Esophagus squamous epithelium (tissue), 5 donors: ENCODE measurements at places on chromosomes 2 and 18.

DNA sequence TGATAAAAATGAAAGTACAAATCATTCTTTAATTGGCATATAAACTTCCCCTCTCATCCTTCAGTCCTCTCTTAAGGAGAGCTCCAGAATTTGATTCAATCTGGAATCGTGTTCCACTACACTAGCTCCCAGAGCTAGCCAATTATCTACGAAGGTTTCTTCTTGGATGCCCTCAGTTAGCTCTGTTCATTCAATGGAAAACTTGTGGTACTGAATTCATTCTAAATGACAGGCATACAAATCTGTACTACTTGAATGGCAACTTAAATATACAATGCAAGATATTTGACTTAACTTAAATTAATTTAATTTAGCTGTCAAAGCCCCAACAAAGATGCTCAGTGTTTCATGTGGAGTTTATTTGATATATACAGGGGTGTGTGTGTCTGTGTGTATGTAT, 1474.2 kb upstream of the CELF4 start:
- H3K27me3 ChIP-seq, result no peaks in the 10 kb centered on the region
- H3K4me3 ChIP-seq, result no peak overlapping the region
- no peaks in the 10 kb centered on the region for H3K36me3 ChIP-seq
- DNase-seq, result no peak
- no peaks in the 10 kb centered on the region for H3K4me1 ChIP-seq

- H3K36me3 ChIP-seq, result no peaks in the 10 kb centered on the region
- H3K27ac ChIP-seq, result no peak overlapping the region
- H3K27me3 ChIP-seq, result no peaks in the 10 kb centered on the region
- no peak overlapping the region for H3K4me3 ChIP-seq
- no peak for DNase-seq
These were observed 336.9 kb upstream of the PIK3C3 start for GRCh38 chr18:41618147-41618546.

- DNase-seq, result no peak
- no peak overlapping the region for H3K27ac ChIP-seq
- H3K4me1 ChIP-seq, result no peaks in the 10 kb centered on the region
These were observed 300.6 kb downstream of the AFF3 start for GRCh38 chr2:99841749-99842148.

GRCh38 chr2:18611604-18612003, 22.2 kb upstream of the NT5C1B start:
- no peak for DNase-seq
- H3K27me3 ChIP-seq, result no peaks in the 10 kb centered on the region
- H3K4me3 ChIP-seq, result no peak overlapping the region
- no peak overlapping the region for H3K27ac ChIP-seq
- no peaks in the 10 kb centered on the region for H3K36me3 ChIP-seq

DNA sequence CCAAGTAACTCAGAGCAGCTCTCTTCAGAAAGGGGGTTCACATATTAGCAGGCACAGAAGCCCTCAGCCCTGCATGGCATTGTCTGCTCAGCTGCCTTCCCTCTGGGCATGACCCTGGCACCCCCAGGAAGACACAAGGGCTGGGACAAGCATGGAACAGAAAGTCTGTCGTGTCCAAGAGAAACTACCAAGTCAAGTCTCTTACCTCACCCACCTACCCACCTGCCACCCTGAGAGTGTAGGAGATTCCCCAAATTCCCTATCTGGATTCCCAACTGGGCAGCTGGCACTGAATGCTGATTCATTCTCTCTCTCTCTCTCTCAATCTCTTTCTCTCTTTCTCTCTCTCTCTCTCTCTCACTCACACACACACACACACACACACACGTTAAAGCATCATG, 21.6 kb downstream of the SMAD7 start:
- H3K27me3 ChIP-seq, result no peaks in the 10 kb centered on the region
- peak overlapping the region; percentile 21 for H3K4me3 ChIP-seq
- DNase-seq, result no peak
- peak overlapping the region; percentile 77 for H3K27ac ChIP-seq
- H3K36me3 ChIP-seq, result no peaks in the 10 kb centered on the region

DNA sequence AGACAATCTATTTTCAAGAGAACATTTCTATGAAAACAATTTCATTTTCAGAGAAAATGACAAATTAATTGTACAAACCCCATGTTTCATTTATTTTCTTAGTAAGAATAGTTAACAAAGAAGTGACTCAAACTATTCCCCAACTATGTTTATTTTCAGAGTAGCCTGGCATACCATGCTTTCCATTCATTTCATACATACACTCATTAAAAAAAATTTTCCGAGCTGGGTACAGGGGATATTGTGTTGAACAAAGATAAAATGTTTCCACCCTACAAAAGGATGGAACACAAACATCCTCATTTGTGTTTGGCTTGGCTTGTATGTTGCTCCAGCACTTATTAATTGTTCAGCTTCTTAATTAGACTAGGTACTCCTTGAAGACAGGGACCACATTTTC, 331.4 kb downstream of the EXOC6B start:
- no peaks in the 10 kb centered on the region for H3K27me3 ChIP-seq
- DNase-seq, result no peak
- no peak overlapping the region for H3K4me3 ChIP-seq
- H3K36me3 ChIP-seq, result no peaks in the 10 kb centered on the region
- H3K4me1 ChIP-seq, result no peaks in the 10 kb centered on the region
- no peak overlapping the region for H3K27ac ChIP-seq

DNA sequence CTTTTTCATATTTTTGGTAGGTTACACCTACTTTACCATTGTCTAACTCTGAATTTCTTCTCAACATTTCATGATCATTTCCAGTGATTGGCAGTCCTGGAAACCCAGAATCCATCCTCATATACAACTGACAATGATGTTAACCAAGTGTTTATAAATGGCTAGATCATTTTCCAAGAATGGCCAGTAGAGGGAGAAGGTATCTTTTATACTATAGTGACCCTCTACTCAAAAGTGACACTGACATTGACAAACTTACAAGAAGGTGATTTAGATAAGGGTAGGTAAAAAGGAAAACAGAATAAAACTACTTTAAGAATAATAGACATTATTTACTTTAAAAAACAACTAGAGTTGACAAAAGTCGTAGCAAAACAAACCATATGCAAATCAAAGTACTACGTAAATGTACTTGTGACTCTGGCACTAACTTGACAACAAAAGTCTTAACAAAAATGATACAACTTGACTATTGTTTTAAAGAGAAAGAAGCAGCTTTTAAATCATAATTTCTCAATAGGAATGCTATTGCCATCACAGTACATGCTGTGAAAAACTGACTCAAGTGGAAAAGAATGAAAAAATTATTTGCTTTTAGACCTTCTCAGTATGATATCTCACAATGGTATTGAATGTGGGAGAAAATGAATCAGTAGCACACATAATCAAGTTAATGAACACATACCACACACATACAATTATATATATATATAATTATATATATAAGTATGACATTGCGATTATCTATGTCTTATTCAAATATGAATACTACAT, 76.6 kb upstream of the GRB14 start:
- no peak for DNase-seq
- H3K36me3 ChIP-seq, result peaks cover 87% of the 10 kb centered on the region
- H3K4me1 ChIP-seq, result no peaks in the 10 kb centered on the region
- H3K4me3 ChIP-seq, result no peak overlapping the region
- H3K27ac ChIP-seq, result no peak overlapping the region

GRCh38 chr2:60551240-60552077, 2.0 kb downstream of the BCL11A start:
- H3K27ac ChIP-seq, result peak overlapping the region; percentile 89
- no peak for DNase-seq
- peaks cover 98% of the 10 kb centered on the region for H3K27me3 ChIP-seq
- H3K36me3 ChIP-seq, result no peaks in the 10 kb centered on the region
- H3K4me3 ChIP-seq, result peak overlapping the region; percentile 75
- H3K4me1 ChIP-seq, result peaks cover 37% of the 10 kb centered on the region

DNA sequence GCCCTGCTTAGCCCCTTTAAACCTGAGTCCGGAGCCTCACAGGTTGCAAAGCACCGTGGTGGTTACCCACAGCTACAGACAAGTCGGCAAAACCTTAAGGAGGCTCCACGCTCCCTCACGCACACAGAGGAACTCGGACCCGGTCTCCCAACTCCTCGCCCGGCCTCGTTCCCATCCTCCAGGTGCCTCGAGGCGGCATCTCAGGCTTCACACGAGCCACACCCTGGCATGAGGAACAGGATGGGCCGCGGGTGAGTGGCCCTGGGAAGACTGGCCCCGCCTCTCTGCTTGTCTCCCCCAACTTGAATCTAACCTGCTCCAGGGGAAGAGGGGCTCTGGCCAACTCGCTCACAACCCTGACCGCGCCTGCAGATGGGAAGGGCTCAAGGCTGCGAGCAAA, 97.4 kb downstream of the EIPR1 start:
- H3K27ac ChIP-seq, result no peak overlapping the region
- H3K36me3 ChIP-seq, result no peaks in the 10 kb centered on the region
- H3K4me1 ChIP-seq, result no peaks in the 10 kb centered on the region
- no peaks in the 10 kb centered on the region for H3K27me3 ChIP-seq
- no peak for DNase-seq

- peak overlapping the region; percentile 100 for H3K27ac ChIP-seq
- H3K4me3 ChIP-seq, result peak overlapping the region; percentile 69
- no peak for DNase-seq
- H3K4me1 ChIP-seq, result peaks cover 5% of the 10 kb centered on the region
These were observed 663 bp downstream of the RHBDD1 start for GRCh38 chr2:226836548-226836885.

GRCh38 chr2:99729104-99730025, 239.5 kb upstream of the REV1 start:
- H3K4me3 ChIP-seq, result no peak overlapping the region
- no peaks in the 10 kb centered on the region for H3K36me3 ChIP-seq
- H3K27me3 ChIP-seq, result no peaks in the 10 kb centered on the region
- no peak for DNase-seq
- no peaks in the 10 kb centered on the region for H3K4me1 ChIP-seq

DNA sequence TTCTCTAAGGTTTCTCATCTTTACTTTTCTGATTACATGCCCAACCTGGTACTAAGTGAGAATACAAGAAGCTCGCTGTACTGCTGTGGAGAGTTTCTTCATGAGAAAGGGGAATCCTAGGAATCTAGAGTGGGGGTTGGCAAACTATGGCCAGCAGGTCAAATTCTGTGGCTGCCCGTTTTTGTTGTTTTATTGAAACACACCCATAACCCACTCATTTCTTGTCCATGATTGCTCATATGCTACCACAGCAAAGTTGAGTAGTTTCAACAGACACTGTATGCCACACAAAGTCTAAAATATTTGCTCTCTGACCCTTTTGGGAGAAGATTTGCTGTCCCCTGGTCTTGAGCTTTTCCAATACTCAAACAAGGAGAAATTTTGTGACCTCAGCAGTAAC, 58.8 kb downstream of the C2orf74 start:
- H3K27ac ChIP-seq, result no peak overlapping the region
- peaks cover 95% of the 10 kb centered on the region for H3K36me3 ChIP-seq
- H3K27me3 ChIP-seq, result no peaks in the 10 kb centered on the region
- no peak for DNase-seq
- H3K4me1 ChIP-seq, result no peaks in the 10 kb centered on the region

GRCh38 chr2:148533685-148534084, 110.9 kb upstream of the EPC2 start:
- H3K27ac ChIP-seq, result no peak overlapping the region
- no peak for DNase-seq
- peaks cover 6% of the 10 kb centered on the region for H3K27me3 ChIP-seq

DNA sequence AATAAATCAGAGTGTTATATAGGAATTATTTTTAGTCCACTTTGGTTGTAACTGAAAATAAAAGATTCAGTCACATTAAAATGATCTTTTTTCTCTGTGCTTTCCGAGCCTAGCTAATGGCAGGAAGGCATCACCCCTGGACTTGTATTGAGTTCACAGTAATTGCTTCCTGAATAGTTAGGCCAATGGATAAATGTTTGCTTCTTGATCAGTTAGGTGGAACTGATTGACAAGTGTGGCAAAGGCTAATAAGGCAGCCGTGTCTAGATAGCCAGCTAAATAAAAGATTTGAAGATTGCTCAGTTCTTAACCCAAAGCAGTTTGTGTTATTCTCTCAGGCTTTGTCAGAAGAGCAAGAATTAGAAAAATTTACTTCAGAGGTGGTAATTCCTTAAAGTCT, 20.8 kb downstream of the FAM171B start:
- no peaks in the 10 kb centered on the region for H3K4me1 ChIP-seq
- no peak overlapping the region for H3K4me3 ChIP-seq
- H3K27me3 ChIP-seq, result no peaks in the 10 kb centered on the region
- H3K36me3 ChIP-seq, result no peaks in the 10 kb centered on the region
- no peak overlapping the region for H3K27ac ChIP-seq

GRCh38 chr18:25557011-25557410, 205.0 kb upstream of the ZNF521 start:
- no peaks in the 10 kb centered on the region for H3K27me3 ChIP-seq
- H3K36me3 ChIP-seq, result no peaks in the 10 kb centered on the region
- no peak overlapping the region for H3K27ac ChIP-seq
- H3K4me1 ChIP-seq, result peaks cover 4% of the 10 kb centered on the region
- no peak for DNase-seq
- no peak overlapping the region for H3K4me3 ChIP-seq

- H3K27me3 ChIP-seq, result no peaks in the 10 kb centered on the region
- H3K36me3 ChIP-seq, result no peaks in the 10 kb centered on the region
- no peak overlapping the region for H3K27ac ChIP-seq
These were observed 166.7 kb downstream of the MYT1L start for GRCh38 chr2:2164326-2164917.

DNA sequence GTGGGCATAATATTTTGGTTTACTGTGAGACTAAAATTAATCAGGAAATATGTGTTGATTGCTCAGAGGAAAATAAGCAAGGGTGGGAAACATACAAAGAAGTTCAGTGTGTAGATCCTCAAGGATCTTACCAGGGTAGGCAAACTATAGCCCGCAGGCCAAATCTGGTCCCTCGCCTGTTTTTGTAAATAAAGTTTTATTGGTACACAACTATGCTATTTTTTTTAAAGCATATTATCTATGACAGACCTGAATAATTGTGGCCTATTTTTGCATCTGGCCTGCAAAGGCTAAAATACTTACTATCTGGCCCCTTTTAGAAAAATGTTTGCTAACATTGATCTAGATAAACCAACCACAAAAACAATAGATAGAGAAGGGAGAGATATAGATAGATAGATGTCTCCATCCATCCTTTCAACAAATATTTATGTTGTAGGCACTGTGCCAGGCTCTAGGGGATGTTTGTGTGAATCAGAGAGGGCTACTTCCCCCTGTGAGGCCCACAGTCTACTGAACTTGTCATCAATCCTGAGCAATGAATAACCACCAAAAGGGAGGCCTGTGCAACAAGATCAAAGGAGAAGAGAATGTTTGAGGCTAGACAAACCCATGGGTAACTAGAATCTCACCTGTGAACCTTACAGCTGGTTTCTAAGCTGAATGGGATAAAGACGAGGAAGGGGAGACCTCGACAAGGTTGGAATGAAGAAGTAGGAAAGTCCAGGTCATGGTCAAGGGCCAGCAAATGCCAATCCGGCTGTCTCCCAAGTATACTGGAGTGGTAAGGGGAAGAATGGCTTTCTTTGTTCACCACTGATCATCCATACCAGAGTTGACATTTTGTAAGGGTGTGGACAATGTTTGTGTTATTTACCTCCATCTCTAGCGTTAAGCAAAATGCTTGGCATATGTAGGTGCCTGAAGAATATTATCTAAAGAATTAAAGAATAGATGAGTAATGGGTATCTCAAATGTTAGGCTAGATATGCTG, 23.6 kb downstream of the ALPK2 start:
- no peak for DNase-seq
- H3K27ac ChIP-seq, result no peak overlapping the region
- H3K27me3 ChIP-seq, result no peaks in the 10 kb centered on the region
- no peaks in the 10 kb centered on the region for H3K36me3 ChIP-seq
- H3K4me1 ChIP-seq, result peaks cover 6% of the 10 kb centered on the region
- no peak overlapping the region for H3K4me3 ChIP-seq
